ENCODE measurements at places on chromosomes 3 and 15.

DNA sequence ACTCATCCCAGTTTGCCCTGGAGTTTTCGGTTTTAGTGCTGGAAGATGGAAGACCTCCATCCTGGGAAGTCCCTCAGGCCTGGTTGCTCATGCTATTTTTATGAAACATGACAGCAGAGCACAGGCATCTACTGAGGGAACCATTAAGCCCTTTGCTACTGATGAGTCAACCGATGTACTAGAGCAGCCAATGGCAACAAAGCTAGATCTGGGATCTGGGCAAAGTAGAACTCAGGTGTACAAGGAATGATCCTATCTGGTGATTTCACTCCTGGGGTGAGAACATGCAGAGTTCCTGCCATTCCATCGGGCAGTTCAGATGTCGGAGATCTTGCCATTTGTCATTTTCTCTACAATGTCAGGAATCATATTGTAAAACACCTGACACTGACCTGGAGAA, 166.2 kb upstream of the NSMCE3 start:
- no peak for DNase-seq

DNA sequence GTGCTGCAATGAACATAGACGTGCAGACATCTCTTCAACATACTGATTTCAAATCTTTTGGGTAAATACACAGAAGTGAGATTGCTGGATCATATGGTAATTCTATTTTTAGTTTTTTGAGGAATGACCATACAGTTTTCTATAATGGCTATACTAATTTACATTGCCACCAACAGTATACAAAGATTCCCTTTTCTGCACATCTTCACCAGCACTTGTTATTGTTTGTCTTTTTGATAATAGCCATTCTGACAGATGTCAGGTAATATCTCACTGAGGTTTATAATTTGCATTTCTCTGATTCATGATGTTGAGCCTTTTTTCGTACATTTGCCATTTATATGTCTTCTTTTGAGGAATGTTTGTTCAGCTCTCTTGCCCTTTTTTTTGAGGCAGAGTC, 30.5 kb downstream of the TOPAZ1 start:
- no peak for DNase-seq

- no peak for DNase-seq
Measured at GRCh38 chr3:24763393-24763792, 268.7 kb upstream of the THRB start.

GRCh38 chr3:177478170-177478867, 281.0 kb upstream of the TBL1XR1 start:
- no peak for DNase-seq

DNA sequence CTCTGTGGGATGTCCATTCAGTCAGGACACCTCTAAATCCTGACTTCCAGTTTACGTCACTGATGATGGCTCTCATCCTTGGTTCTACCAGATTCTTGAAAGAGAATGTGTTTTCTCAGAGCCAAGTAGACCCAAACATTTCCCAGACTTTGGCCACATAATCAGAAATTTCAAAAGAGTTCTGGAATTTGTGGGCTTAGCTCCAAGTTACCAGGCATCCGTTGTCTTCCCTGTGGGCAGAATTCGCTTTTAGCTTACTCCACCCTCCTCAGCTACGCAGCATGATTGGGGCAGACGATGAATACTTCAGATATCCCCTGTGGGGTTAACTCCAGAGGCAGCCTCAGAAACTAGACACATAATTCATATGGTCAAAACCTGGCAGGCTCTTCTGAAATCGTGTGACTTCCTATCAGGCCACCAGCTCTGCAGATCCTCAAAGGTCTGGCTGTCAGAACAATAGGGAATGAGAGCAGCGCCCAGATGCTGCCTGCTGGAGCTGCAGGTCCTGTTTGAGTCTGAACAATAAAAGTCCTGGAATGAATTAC, 30.6 kb downstream of the CRTC3 start:
- no peak for DNase-seq

DNA sequence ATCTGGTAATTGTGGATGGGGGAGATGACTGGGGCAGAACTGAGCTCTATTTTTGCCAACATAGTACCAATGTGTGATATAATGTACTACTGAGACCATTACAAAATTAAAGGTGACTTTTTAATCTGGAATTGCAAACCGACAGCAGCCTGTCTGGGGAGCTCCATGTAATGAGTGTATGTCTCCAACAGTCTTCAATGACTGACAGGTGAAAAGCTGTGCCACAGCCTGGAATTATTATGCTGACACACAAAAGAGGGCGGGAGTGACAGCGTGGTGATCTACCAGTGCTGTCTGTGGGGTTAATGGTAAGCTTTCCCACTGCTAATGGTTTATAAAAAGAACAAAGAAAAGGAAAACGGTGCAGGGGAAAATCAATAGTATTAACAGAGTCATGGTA, 143.4 kb downstream of the CLSTN2 start:
- no peak for DNase-seq

DNA sequence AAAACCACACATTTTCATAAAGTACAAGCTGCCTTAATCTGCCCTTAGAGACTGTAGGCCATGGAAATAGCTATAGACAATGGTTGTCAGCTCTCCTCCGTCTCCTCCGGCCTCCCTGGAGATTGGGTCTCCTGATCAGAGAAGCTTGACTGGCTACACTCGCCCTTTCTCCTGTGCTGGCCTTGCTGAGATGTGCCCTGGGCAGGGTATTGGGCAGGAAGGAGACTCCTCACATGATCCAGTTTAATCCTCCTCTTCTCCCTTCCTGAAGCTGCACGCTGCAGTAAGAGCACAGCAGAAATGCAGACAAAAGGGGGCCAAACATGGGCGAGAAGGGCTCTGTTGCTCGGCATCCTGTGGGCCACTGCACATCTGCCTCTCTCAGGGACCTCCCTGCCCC, at the start of gene SLC24A5:
SLC24A5 (plus strand) TSS at position 246 of the 400 bp plus-strand sequence; CDS start at position 301, 55 bp downstream.
- no peak for DNase-seq

- no peak for DNase-seq
Measured at GRCh38 chr3:60178931-60179653, 1072.2 kb downstream of the FHIT start.

DNA sequence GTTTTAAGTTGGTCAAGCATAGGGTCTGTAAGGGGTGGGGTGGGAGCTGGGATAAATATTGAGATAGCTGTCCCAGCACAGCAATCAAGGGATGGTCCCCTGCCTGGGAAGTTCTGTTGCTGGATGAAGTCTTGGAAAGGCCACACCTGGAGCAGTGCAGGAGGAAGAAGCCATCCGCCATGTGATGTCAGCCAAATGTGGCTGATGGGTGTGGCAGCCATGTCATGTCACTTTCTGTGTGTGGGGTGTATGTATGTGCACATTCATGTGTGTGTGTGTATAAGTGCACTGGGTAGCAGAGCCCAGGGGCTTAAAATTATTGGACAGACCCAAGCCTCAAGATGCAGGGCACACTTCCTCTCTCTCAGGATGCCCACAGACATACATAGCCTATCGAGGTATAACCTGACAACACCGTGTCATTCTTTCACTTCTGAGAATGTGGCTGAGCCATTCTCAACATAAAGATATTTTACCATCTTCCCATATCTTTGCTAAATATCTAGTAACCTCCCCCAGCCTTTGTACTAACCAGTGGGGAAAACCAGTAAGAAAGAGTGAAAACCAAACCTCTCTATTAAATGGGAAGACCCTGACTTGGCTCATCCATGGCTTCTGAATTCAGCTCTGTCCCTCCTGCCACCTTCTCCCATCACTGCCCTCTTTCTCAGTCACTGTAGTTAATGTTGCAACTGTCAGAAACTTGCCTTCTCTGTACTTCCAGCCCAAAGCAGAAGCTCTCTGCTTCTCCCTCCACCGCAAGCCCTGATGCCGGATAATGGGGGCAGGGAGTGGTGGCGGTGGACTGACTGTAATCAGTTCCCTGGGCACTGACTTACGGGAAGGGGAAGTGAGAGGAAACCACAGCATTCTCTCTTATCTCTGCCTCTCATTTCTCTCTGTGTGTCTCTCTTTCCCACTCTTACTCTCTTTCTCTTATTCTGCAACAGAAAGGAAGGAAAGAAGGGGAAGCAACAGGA, 11.2 kb downstream of the TNFSF10 start:
- DNase-seq, result peak; percentile 17

- DNase-seq, result no peak
Measured at GRCh38 chr3:127577448-127577847, 13.1 kb downstream of the TPRA1 start.

DNA sequence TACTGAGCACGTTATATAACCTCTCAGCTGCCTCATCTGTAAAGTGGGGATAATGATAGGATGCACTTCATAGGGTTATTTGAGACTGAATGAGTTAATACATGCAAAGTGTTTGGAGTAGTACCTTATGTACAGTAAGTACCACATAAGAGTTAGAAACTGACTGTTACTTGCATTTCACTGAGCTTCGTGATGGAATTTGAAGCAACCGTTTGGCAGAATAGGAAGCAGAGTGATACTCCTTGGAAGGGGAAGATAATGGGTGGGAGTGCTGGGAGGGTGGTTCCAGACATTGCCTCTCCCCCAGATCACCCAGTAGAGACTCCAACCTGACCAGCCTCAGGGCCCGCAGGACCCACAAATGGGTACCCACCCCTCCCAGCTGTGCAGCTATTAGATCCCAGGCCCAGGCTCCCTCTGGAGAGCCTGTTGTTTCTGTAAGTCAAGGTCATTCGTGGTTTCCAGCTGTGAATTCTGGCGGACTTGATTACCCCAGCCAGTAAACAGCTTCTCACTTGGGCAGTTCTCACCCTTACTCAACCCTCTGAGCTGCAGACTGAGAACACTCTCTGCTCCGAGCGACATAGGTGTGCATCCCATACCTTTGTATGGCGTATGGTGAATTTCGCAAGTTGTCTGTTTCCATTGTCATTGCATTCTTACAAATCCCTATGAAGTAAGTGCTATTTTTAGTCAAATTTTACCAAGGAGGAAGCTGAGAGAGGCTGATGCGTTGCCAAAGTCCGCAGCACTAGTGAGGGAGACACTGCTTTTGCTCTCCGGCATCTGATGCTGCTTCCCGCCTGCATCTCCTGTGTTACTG, 11.1 kb downstream of the ALPK3 start:
- DNase-seq, result no peak

- no peak for DNase-seq
Measured at GRCh38 chr3:85801955-85802354, 843.2 kb downstream of the CADM2 start.

DNA sequence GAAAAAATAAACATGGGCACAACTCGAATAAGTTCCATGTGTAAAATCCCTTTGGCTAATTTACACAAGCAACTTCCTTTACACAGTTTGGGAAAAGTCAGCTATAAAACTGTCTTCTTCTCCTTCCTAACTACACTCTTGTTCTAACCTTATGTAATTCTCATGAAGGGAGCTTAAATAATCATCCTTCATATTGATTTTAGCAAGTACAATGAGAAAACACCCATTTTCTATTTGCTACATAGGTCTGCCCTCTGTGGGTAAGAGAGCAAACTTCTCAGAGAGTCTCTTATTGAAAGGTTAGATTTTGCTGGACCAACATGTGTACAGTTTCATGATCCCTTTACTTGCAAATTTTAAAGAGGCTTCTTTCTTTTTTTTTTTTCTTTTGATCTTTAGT, 398.5 kb downstream of the ROBO1 start:
- DNase-seq, result no peak

DNA sequence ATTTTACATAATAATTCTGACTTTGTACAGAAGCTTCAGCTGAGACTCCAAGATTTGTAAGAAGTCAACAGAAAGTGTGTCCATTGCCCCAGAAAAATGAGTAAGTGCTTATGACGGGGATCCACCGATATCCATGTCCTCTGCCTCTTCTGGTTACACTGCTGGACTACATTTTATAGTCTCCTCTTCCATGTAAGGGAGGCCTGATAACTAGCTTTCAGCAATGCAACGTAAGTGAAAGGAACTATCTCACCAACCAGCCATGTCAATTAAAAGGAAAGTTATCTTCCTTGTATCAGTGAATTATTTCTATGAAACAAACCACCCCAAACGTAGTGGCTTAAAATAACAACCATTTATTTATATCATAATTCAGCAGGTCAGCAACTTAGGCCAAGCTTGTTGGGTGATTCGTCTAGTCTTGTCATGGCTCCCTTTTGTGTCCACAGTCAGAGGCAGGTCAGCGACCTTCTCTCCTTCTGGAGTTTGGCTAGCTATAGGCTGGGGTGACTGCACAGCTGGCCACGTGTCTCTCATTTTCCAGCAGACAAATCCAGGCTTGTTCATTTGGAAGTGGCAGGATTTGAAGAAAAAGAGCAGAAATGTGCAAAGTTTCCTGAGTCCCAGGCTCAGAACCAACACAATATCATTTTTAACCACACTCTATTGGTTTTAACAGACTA, 44.9 kb downstream of the TRIM69 start:
- DNase-seq, result no peak

GRCh38 chr3:98291332-98291957, 9.1 kb downstream of the OR5H2 start:
- no peak for DNase-seq

DNA sequence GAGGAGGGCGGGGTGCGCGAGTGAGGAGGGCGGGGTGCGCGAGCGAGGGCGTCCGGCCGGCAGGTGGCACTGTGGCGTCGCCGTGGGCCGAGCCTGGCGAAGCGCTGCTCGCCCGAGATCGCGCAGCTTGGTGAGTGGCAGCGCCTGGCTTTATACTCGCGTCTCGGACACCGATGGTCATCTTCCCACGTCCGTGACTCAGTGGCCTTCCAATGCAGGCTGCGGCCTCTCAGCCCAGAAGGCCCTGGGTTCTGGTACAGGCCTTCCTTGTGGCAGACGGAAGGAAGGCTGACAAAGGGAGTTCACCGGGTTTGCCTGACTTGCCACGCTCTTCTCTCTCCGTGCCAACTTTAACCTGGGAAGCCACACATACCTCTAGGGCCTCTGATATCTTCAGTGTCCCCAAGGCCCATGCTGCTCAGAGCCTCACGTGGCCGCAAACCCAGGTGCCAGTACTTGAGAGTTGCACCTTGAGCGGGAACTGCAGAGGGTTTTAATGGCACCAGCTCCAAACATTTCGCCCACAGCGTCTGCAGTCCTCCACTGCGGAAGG, 195.3 kb upstream of the LYSMD4 start:
- peak; percentile 79 for DNase-seq

- DNase-seq, result no peak
Measured at GRCh38 chr3:81726132-81726531, 35.3 kb downstream of the GBE1 start.

DNA sequence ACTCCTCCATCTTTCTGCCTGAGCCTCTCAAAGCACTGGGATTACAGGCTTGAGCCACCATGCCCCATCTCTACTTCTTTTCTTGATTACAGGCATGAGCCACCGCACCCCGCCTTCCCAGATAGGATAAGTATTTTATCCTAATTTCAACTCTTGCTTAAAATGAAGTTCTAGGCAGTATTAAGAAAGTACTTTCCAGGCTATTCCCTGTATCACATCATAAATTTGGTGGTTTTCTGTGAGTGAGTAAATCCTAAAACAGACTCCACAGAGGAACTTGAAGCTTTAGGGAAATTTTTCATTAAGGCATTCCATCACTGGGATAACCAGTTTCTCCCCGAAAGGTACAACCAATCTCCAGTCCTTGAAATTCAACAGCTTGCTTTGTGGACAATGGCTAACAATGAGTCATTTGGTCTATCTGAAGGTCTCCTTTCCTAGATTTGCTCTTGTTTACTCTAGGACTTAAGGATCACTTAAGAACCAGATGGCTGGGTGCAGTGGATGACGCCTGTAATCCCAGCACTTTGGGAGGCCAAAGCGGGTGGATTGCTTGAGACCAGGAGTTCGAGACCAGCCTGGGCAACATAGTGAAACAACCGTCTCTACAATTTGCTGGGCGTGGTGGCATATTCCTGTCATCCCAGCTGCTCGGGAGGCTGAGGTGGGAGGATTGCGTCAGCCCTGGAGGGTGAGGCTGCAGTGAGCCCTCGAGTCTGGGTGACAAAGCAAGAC, 49.7 kb upstream of the SKIL start:
- no peak for DNase-seq

All from T follicular helper cell (primary cell).